ENCODE measurements at places on chromosomes 13 and 19.

- no peak for DNase-seq
Measured at GRCh38 chr13:98214707-98215106, 37.6 kb upstream of the RNF113B start.

- no peak for DNase-seq
Measured at GRCh38 chr19:38298821-38299680, 5.0 kb upstream of the C19orf33 start.

DNA sequence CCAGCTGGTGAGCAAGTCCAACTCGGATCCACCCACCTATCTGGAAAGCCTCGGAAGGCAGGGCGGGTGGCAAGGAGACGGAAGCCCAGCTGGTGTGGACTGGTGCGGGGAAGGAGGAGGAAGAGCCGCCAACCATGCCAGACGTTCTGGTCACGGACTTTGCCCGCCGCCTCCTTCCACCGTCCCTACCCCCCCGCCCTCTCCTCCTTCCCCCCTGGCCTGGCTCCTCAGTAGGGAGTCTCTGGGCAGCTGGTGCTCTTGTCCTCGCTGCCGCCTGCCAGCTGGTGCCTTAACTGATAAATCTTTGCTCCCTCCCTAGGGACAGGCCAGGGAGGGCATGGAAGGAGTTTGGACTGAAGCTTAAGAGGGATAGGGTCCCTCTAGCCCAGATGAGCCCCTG is 4.8 kb downstream of the SYNGR4 start:
- peak; percentile 67 for DNase-seq

DNA sequence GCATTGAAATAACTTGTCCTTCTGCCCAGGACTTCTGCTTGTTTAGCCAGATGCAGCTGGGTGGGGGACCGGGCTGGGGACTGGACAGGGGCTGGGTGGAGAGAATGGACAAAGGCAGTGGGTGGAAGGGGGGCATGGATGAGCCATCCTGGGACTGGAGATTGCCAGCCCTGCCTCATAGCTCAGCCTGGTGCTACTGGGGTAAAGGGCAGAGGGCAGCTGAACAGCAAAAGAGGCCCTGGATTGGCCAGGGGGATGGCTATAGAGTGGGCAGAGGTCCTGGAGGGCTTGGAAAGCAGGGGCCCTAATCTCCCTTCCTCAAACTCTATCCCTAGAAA is 17.7 kb upstream of the PLAUR start:
- DNase-seq: no peak

- no peak for DNase-seq
Measured at GRCh38 chr13:40275636-40276035, 390.8 kb downstream of the FOXO1 start.

DNA sequence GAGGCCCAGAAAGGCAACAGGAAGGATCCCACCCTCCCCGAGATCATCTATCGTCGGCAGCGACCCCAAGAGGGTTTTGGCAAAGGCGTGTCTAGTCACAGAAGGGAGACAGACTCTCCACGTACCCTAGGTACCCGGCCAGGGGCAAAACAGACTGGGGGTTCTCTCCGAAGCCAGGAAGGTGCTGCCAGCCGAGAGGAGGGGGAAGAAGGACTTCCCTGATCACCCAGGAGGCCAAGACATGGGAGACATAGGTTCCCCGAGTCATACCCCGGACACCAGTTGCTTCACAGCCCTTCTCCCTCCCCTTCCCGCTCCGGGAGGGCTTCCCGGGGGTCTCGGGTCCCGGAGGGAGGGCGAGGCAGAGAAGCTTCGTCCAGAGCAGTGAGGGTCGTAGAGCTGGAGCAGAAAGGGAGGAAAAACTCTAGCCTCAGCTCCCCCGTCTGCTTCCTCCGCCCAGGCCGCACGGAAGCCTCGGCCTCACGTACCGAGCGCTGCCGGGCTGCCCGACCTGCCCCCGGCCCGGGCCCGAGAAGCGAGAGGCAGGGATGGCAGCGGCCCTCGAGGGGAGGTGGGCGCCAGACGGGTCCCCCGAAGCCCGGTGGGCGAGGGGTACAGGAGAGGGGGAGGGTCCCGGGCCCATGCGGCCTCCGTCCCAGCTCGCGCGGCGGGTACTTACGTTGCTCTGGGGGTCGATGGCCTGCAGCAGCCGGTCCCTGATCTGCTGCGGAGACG is 644 bp downstream of the MED26 start:
- DNase-seq: no peak

DNA sequence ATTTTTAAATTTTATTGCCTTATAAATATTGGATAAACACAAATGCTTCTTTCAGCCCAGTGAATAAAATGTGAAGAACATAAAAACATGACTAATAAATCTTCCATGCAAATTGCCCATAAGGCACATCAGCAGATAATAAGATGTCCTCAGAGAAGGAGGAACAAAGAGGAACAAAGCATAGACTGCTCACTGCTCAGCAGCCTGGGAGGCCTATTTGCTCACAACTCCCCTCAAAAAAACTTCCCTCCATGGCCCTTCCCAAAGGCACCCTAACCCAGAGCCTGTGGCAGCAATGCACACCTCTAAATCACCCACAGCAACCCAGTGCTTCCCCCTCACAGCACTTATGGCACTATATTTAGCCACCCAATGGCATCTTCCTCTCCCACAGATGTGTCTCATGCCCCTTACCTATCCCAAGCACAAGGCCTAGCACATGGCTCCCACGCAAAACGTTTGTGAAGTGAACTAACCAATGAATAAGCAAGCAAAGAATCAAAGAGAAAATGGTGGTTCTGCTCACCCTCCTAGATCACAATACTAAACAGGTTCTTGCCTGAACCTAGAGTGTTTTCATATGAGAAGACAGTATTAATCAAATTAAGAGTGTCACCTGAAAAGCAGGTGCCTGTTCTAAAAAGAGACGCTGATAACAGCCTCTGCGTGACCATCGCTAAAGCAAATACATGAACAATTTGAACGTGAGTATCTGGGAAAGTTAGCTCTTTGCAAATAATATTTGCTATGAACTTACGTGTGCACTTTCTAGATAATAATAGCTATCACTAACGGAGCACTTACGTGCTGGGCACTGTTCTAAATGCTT is 96.9 kb downstream of the TBC1D4 start:
- no peak for DNase-seq

DNA sequence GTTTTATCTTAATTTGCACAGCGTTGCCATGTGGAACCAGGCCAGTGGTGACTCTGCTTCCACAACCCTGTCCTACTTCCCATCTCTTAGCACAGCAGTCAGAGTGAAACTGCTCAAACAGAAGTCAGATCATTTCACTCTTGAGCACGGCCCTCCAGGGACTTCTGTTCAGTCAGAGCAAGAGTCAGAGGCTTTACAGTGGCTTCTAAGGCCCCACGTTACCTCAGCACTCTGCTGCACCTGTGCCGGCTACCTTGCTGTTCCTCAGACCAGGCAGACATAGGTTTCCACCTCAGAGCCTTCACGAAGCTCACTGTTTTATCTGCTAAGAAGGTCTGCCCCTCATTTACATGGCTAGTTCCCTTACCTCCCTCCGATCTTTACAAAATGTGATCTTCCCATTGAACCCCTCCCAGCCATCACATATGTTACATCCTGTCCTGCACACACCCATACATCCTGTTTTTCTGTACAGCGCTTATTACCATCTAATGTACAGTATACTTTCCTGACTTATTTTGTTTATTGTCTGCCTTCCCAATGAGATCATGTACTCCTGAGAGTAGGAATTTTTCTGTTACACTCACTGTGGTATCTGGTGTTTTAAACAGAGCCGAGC is 41.6 kb downstream of the TM9SF2 start:
- no peak for DNase-seq

DNA sequence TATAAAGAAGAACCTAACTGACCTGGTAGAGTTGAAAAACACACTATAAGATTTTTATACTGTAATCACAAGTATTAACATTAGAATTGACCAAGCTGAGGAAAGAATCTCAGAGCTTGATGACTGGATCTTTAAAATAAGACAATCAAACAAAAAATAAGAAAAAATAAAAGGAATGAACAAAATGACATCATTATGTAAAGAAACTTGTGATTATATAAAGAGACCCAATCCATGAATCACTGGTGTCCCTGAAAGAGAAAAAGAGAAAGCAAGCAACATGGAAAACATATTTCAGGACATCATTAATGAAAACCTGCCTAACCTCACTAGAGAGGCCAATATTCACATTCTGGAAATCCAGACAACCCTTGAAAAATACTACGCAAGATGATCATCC is 822.5 kb upstream of the SLITRK5 start:
- no peak for DNase-seq

- no peak for DNase-seq
Measured at GRCh38 chr13:48965736-48966135, 10.0 kb upstream of the FNDC3A start.

DNA sequence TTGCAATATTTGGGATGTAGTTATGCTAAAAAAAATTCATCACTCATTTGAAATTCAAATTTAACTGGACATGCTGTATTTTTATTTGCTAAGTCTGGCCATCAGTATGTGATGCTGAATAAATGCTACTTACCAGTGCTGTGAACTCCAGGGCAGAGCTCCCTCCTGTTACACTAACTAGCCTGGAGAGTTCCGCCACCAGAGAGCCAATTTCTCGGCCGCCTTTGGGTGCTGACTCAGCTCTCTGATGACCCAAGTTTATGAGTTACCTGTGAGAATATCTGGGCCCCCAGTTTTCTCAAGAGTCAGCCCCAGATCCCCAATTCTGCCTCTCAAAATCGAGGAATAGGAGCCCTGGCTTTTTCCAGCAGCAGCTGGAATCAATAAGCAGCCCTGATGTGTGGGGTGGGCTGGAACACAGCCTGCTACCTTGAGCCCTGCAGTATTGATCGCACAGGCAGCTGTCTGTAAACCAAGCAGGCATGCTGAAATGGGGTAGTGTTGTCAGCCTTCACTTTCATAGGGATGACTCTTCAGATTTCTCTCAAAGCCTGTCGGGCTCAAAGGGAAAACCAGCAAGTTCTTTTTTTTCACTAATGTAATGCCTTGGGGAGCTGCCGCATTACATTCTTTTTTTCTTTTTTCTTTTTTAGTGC is 113.7 kb downstream of the DNAJC15 start:
- DNase-seq: no peak

DNA sequence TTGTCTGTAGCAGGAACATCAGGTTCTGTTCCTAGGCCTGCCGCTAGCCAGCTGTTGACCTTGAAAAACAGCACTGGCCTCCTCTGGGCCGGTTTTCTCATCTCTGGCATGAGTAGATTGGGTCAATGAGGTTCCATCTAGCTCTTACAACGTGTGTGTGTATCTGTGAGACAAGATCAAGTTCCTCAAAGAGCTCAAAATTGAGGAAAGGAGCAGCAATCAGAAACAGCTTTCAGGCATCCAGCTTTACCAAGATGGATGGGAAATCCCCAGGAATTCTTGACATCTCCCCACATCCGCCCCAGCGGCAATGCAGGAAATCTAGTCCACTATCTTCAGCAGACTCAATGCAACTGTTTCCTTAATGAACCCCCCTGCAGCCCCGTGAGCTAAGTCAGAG is 4.9 kb downstream of the FLT1 start:
- DNase-seq: no peak

- DNase-seq: no peak
Measured at GRCh38 chr19:55528030-55528803, 8.7 kb downstream of the SBK2 start.

GRCh38 chr13:30421093-30422053 is 920 bp upstream of the UBE2L5 start:
- no peak for DNase-seq

All from NCI-H187 (cell line).